ENCODE measurements at places on chromosomes 4 and X. TPM values are rescaled to one million over a fixed set of nuclear protein-coding genes. Genes with fewer than 3 reads are reported as not detected.
A peak's percentile ranks its signal among the peaks of the same experiment; 100 is the strongest.

The NR0B1 gene
- not detected for total RNA-seq

The PRKX gene
- total RNA-seq: 19.5 TPM

The HTR2C gene
- not detected for total RNA-seq

The IGBP1 gene
- 35.3 TPM for total RNA-seq

The MAB21L2 gene
- not detected for total RNA-seq

The MAML3 gene
- 11.9 TPM for total RNA-seq

DNA sequence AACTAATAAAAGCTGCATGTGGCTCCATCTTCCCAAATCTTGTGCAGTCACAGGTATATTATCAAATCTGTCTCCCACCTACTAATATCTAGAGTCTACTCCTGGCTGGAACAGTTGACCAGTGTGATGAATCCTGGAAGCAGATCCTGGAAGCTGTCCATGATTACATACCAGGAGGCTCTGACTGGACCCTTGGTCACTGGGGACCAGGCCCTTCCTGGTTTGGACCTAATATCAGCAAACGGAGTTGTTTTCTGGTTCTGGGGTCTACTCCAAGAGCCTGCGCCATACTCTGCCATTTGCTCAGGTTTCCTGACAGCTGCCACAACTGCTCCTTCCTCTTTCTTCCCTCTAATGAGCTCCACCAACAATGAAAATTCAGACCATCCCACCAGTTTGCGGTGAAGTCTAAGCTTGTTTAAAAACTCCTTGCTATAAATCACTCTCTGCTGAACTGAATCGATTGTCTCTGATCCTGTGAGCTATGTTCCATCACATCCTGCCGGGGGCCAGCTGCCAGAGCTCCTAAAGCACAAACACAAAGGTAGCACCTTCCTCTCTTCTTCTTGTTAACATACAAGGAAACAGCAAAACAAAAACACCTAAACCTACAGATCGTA, 114.2 kb downstream of the PALLD start:
- H3K4me3 ChIP-seq: no peak overlapping the region
- no peak for DNase-seq
- H3K27ac ChIP-seq: no peak overlapping the region
- H3K4me1 ChIP-seq: no peaks in the 10 kb centered on the region

DNA sequence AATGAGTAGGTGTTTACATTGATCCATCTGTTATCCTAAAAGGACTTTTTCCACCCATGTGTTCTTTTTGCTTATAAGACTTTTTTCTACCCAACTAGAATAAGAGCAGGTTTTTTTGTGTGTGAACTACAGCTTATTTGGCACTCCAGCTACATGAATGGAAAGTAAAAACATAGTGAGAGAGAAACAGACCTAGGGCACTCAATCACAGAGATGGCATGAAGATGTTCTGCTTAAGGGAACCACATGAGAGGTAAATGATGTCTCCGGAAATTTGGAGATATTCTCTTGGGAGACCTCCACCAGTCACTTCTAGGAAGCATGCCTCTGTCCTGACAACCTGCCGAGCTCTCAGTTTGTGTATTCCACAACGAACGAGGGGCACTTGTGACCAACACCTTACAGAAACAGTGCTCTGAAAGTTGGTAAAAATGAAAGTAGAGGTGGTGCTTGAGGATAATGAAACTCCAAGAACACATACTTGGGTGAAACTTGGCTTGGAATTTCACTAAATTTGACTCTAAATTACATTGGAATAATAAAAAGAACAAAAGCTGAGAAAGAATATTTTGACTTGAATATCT, 788.4 kb upstream of the GALNTL6 start:
- H3K4me3 ChIP-seq: no peak overlapping the region
- H3K27ac ChIP-seq: no peak overlapping the region
- no peaks in the 10 kb centered on the region for H3K4me1 ChIP-seq

- no peaks in the 10 kb centered on the region for H3K27me3 ChIP-seq
- H3K27ac ChIP-seq: no peak overlapping the region
- no peak for DNase-seq
Observed at GRCh38 chr4:75919920-75920319, 17.7 kb upstream of the PPEF2 start.

- H3K27me3 ChIP-seq: no peaks in the 10 kb centered on the region
- DNase-seq: no peak
- H3K27ac ChIP-seq: no peak overlapping the region
- no peak overlapping the region for H3K4me3 ChIP-seq
Observed at GRCh38 chr4:152929888-152930287, 6.2 kb upstream of the FHDC1 start.

GRCh38 chr4:84966382-84967242, at the start of gene WDFY3:
TSS of gene WDFY3 (minus strand) at chr4:84966690. CDS start at chr4:84860591, 106,099 bp downstream.
- no peaks in the 10 kb centered on the region for H3K27me3 ChIP-seq
- no peaks in the 10 kb centered on the region for H3K36me3 ChIP-seq
- H3K4me3 ChIP-seq: peak within 1 kb of the TSS; percentile 93
- H3K27ac ChIP-seq: peak within 1 kb of the TSS; percentile 99

GRCh38 chrX:150913511-150913910, 15.0 kb upstream of the CD99L2 start:
- no peaks in the 10 kb centered on the region for H3K4me1 ChIP-seq
- H3K27ac ChIP-seq: no peak overlapping the region
- H3K36me3 ChIP-seq: no peaks in the 10 kb centered on the region
- H3K27me3 ChIP-seq: no peaks in the 10 kb centered on the region
- no peak overlapping the region for H3K4me3 ChIP-seq

DNA sequence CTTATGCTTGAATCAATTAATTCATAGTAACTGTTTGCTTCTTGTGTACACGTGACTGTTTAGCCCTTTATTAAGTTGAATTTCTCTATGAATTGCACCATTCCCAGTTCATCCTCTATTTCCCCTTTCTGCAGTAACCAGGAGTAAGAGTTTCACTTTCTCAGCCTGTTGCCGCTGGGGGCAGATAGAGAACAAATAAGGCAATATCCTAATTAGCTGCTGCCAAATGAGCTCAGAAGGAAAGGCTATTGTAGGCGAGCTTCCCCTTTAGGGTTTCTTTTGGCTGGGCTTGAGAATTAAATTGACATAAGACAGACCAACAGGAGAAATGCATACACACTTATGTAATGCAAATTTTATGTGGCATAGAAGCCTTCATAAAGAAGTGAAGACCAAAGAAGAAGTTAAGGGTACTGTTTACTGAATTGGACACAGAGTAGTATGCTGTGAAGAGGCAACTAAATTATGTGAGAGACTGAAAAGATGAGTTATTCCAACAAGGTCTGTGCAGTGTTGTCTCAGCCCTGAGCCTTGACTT, 1594.7 kb downstream of the TECRL start:
- no peak overlapping the region for H3K4me3 ChIP-seq
- no peaks in the 10 kb centered on the region for H3K36me3 ChIP-seq
- no peak for DNase-seq
- no peaks in the 10 kb centered on the region for H3K4me1 ChIP-seq

GRCh38 chr4:14431155-14432134, 570.8 kb upstream of the CPEB2 start:
- no peak overlapping the region for H3K27ac ChIP-seq
- no peak overlapping the region for H3K4me3 ChIP-seq
- no peaks in the 10 kb centered on the region for H3K4me1 ChIP-seq
- DNase-seq: no peak
- H3K27me3 ChIP-seq: no peaks in the 10 kb centered on the region

All from upper lobe of left lung (tissue), 6 donors.